ENCODE measurements at places on chromosomes 1 and 21.

DNA sequence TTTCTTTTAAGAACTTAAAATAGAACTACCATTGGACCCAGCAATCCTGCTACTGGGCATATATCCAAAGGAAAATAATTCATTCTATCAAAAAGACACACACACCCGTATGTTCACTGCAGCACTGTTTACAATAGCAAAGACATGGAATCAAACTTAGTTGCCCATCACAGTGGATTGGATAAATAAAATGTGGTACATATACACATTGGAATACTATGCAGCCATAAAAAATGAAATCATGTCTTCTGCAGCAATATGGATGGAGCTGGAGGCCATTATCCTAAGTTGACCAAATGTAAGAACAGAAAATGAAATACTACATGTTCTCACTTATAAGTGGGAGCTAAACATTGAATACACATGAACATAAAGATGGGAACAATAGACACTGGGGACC, 585.3 kb upstream of the USP24 start:
- DNase-seq, result no peak

GRCh38 chr1:87715471-87715870, 386.8 kb downstream of the LMO4 start:
- DNase-seq, result no peak

DNA sequence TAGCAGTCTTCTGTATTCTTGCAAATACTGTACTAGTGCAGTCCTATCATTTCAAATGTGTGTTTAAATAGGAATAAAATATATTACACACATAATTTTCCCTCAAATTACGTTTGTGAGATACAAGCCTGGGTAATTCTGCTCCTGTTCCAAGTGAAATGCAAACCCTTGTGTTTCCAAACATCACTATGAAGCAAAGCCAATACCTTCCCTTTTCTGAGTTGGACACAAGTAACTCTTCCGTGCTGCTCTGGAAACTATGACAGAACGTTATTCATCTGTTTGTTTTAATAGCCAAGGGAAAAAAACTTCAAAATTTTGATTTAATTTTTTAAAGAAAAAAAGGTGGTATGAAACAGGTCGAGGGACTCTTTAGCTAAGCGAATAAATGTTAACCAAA, 73.7 kb upstream of the UBE2U start:
- no peak for DNase-seq

DNA sequence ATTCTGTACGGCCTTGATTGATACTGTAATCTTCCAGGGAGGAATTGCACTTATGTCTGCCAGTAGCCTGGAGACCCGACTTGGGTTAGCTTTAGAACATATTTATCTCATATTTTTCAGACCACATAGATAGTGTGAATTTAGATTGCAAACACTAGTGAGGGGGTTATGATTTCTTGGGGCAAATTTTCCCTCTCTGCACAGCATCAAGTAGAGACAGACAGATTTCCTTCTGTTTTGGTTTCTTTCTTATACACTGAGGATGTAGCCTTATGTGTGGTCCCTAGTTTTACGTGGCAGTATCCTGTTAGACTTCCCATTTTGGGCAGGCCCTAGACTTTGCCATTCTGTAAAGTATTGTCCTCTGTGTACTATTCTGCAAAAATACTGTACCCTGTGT, 29.0 kb downstream of the SOAT1 start:
- DNase-seq, result no peak

DNA sequence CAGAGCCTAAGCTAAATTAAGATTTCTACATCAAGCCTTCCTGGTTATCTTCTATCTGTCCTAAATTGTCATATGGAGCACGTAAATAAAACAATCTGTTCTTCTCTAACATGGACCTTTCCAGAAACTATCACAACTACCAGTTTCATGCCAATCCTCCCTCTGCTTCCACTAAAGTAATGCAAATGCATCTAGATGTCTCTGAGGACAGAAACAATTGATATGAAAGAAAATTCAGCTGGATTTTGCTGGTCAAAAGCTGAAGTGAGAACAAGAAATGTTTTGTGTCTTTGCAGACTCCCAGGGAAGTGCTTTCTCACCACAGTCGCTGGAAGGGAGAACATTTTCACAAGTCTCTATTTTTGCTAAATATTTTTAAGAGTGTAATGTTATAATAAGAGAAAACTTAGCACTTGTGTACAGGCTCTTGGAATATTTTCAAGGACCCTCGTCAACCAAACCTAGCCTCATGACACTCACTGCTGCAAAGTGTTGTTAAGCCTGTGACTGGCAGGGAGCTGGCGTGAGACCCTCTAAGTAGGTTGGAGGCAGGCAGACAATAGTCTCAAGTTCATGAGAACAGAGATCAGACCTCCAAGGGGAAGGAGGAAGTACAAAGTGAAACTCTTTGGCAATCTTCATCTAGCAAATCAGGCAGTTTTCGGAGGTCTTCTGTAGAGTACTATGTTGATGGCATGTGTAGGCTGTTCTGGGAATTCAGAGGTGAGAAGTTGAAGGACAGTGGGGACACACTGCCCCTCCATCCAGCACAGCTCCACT, 38.8 kb downstream of the DNASE2B start:
- no peak for DNase-seq

Data from SHP77 treated with DMSO at 0.1 percent for 48 hours (cell line).